AG04449 (cell line): ENCODE measurements at places on chromosomes 2 and 18.
A peak's percentile ranks its signal among the peaks of the same experiment; 100 is the strongest.

DNA sequence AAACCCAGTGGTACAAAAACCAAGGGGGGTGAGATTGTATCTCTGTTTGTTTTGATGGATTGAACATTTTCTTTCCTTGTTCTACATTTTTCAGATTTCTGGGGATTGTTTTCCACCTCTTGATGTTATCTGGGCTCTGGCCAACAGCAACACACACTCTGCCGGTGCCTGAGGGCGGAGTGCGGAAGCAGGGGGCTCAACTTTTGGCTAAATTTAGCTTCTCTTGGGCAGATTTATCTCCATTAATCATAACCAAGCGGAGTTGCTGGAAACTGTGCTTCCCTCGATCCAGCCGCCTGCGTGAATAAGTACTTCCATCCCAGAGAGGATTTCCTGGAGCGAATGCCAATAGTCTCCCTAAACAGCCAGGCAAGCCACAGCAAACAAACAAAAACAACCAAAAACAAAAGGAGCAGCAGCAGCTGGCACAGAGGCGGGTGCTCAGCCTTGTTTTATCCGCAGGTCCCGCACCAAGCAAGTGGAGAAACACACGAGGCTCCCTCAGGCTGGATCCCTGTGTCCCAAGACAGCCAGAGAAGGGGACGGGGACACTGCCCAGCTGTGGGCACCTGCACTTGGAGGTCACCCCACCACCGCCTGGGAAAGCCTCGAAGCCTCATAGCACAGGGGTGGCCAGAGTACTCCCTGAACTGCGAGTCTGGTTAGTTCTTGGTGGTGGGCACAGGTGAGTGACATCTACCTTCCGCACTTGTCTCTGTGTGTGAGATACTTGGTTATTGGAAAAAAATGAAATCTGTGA is 143.4 kb downstream of the NDUFA10 start:
- DNase-seq = no peak

DNA sequence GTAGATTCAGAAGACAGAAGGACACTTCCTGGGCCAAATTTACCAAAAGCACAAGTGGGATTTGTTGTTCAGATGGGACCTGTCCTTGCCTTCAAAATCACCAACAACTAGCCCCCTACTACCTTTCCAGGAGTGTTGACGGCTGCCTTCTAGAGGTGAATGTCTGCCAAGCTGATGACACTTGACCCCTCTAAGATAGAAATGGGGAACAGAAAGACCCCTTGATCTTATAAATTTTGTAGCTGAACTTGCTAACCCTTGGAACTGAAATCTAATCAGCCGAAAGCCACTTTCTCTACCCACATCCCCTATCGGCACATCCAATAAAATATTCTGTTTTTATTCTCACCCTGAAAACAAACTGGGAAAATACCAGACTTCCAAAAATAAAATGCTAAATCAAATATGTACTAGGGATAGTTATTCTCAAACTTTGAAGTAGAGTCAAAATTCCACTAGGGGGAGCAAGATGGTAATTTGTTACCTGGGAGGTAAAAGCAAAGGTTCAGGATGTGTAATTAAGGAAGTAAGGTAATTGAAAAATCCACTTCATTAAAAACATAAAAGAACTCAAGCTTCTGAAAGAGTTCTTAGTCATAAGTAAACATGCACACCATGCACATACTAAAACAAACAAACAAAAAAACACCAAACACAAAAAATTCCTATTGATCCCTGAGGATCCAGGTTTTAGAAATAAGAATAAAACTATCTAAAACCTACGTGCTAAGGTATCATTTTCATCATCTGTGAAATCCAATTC is 119.2 kb downstream of the ANKRD44 start:
- DNase-seq = no peak

DNA sequence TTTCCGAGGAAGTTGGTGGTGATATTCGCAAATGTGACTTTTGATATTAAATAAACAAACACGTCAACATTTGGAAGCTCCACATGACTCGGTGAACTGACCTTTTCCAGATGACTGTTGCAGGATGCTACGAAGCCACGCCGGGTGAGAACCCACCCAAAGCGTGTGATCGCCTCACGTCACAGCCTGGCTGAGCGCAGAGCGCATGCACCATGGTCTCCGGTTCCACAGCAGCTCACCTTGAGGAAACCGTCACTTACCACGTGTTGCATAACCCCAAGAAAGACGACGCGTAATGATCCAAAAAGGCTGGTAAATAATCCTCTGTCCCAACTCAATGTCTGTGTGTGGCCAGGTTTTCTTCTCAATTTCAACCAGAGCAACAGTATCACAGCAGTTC is 64.5 kb upstream of the CTDP1 start:
- DNase-seq = no peak

DNA sequence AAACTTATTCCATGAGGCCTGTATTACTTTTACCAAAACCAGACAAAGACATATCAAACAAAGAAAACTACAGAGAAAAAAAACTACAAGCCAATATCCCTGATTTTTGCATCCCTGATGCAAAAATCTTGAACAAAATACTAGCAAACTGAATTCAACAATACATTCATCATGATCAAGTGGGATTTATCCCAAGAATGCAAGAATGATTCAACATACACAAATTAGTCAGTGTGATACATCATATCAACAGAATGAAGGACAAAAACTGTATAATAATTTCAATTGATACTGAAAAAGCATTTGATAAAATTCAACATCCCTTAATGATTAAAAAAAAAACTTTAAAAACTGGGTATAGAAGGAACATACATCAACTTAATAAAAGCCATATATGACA is 106.8 kb downstream of the SLC39A10 start:
- no peak for DNase-seq

DNA sequence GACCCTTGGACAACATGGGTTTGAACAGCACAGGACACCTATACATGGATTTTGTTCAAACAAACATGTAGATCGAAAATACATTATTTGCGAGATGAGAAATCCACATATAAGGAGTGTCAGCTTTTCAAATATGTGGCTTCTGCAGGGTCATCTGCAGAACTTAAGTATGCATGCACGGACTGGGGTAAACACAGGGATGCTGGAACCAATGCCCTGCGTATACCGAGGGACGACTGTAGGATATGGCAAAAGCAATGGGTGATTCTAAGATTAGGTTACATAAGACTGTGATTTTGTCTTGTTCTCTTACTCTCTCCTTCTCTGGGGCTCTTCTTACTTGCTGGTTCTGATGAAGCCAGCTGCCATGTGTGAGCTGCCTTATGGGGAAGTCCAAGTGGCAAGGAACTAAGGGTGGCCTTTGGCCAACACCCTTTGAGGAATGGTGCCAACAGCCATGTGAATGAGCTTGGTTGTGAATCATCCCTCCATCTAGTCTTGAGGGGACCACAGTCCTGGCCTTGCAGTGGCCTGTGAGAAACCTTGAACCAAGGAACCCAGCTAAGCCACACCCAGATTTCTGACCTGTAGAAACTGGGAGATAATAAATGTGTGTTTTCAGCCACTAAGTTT is 66.5 kb downstream of the EVA1A start:
- no peak for DNase-seq

DNA sequence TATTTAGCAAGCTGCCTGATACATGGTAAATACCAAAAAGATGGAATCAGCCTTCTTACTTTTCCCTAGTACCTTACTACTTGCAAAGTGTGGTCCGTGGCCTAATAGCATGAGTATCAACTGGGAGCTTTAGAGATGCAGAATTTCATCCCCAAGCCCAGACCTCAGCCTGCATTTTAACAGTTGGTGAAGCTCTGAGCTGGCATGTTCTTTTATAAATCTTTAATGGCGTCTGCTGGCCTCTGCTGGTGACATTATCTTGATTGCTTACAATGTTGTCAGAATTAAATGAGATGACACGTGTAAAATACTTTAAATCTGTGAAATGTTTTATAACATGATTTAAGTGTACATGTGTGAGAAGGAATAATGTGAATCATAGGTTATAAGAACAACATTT is 115.1 kb upstream of the NOSTRIN start:
- no peak for DNase-seq

- no peak for DNase-seq
Observed at GRCh38 chr2:175445281-175445680, 263.8 kb upstream of the ATP5MC3 start.

- DNase-seq = peak; percentile 45
Observed at GRCh38 chr2:226601881-226602662, 197.5 kb downstream of the IRS1 start.

DNA sequence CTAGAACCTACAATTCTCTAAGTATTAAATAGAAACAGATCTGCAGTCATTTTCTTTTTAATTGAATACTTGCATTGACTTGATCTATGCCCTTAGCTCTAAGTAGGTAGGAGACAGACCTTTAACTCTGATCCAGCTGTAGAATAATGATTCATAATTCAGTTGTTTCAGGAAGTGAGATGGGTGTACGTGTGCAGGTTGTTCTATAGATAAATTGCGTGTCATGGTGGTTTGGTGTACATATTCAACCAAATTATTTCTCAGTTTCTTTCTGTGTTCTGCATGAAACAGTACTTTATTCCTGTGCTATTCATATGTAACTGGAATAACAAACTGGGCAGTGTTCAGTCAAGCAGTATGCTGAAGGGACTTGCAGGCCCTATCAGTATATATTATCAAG is 34.3 kb upstream of the CD226 start:
- no peak for DNase-seq

DNA sequence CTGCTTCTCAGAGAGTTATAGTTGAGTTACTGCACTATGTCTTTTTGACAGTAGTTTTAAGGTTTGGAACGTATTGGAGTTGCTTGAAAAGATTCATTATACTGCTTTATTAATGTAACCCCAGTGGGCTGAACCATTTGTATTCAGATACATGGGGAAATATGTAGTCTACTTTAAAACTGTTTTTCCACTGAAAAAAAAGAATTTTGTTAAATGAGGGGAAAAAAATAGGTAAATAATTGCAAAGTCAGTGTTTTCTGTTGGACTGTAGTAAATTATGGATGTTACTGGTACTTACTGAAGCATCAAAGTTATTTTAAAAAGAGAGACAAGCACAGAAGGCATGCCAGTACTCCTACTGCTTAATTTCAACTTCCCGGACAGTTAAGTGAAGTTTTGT is 36.4 kb downstream of the ZC3H15 start:
- DNase-seq = no peak

GRCh38 chr18:23969664-23970063 is 44.9 kb upstream of the TTC39C start:
- DNase-seq = no peak

GRCh38 chr2:199480966-199481365 is 23.2 kb upstream of the SATB2 start:
- DNase-seq = no peak

GRCh38 chr2:144325086-144325485 is 194.8 kb downstream of the ZEB2 start:
- DNase-seq = no peak

- no peak for DNase-seq
Observed at GRCh38 chr2:102619414-102620319, at the start of gene SLC9A2. Gene SLC9A2 (plus strand): TSS chr2:102619553. CDS start chr2:102619849, 296 bp downstream.

DNA sequence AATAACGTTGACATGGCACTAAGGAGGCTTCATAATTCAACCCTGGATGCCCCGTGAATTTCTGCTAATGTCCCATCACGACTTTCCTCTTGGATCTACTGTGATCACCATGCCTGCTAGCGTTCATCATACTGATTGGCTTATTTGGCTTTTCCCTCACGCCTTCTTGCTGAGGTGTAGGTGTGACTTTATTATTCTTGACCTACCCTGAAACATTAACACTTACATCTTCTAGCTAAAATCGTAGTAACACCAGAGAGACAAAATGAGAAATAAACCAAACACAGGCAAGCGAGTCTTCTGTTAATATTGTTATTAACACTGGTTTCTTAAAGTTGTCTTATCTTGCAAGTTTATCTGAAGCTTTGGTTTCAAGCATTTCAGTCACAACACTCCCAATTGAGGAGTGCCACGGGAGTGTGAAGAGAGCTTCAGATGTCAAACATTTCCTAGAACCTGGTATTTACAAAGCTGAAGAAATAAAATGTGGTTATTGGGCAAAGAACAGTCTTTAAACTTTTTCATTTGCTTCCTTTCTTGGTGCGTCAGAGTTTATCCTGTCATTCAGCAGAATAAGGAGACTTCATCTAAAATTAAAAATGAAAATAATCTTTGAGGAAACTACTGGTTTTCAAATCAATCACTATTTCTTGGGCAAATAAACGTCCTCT is 15.4 kb upstream of the STAT1 start:
- DNase-seq = no peak

DNA sequence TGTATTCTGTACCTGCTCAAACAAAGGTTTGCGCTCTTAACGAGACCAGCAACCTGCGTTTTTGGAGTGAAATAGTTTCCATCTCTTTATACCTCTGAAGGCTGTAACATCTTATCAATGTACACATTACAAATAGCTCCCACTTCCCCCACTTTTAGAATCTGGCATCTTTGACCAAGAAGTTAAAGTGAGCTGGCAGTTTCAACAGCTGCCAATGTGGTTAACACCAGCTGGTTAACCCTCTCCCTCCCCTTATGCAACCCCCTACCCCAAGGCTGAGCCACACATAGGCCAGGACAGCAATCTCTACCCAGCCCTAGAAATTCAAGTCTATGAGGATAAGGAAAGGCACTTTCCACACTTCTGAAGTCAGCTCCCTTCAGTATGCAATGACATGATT is 2.2 kb upstream of the SERTAD2 start:
- no peak for DNase-seq

GRCh38 chr2:28754321-28754720 is 2.7 kb downstream of the PPP1CB start:
- DNase-seq = no peak

- no peak for DNase-seq
Observed at GRCh38 chr2:226208726-226209125, 590.9 kb downstream of the IRS1 start.

- no peak for DNase-seq
Observed at GRCh38 chr18:27447451-27447881, 262.4 kb upstream of the CHST9 start.

DNA sequence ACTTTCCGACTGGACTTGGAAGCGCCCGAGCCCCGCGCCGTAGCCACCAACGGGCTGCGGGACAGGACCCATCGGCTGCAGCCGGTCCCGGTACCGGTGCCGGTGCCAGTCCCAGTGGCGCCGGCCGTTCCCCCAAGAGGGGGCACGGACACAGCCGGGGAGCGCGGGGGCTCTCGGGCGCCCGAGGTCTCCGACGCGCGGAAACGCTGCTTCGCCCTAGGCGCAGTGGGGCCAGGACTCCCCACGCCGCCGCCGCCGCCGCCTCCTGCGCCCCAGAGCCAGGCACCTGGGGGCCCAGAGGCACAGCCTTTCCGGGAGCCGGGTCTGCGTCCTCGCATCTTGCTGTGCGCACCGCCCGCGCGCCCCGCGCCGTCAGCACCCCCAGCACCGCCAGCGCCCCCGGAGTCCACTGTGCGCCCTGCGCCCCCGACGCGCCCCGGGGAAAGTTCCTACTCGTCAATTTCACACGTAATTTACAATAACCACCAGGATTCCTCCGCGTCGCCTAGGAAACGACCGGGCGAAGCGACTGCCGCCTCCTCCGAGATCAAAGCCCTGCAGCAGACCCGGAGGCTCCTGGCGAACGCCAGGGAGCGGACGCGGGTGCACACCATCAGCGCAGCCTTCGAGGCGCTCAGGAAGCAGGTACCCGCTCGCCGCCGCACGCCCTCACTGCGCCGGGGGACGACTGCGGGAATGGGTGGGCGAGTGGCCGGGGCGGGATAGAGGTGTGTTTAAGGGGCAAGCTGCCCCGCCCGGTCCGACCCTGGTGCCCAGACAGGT is 713 bp downstream of the ATOH8 start:
- DNase-seq = no peak
